ENCODE measurements at places on chromosomes 13 and 19.

GRCh38 chr19:52221831-52222375 lies 32.1 kb downstream of the PPP2R1A start:
- DNase-seq, result no peak

GRCh38 chr13:106753251-106753650 lies 185.3 kb upstream of the ARGLU1 start:
- no peak for DNase-seq

GRCh38 chr13:46385946-46386345 lies 1.1 kb downstream of the RUBCNL start:
- no peak for DNase-seq

DNA sequence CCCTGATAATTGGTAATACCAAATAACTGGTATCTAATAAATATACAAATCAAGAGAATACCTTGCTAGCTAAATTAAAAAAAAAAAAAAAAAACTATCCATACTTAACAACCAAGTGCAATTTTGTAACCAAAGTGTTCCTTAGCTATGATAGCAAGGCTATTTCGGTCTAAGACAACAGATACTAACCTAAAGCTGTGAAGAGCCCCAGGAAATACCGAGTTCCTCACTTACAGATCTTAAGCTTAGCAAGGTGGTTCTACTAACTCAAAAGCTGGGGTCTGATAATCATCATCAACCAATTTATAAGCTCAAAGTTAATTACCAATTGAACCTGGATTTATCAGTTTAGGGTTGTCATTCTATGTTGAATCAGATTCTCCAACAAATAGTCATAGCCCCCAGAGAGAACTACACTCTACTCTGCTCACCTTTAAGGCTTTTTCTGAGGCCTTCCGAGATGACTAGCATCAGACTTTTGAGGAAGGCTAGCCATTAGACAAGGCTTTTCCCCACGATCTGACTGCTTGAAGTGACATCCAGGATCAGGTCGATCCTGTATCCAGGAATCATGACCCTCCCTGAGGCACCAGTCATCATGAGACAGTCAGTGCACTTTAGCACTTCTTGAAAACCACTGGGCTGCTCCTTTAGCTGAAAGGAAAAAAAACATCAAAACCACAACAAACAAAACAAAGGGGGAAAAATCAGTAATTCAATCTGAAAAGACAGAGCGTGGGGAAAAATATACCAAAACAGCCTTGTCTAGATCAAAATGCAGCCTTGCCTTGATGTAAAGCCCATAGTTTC lies 31.9 kb downstream of the INTS6 start:
- DNase-seq, result no peak

DNA sequence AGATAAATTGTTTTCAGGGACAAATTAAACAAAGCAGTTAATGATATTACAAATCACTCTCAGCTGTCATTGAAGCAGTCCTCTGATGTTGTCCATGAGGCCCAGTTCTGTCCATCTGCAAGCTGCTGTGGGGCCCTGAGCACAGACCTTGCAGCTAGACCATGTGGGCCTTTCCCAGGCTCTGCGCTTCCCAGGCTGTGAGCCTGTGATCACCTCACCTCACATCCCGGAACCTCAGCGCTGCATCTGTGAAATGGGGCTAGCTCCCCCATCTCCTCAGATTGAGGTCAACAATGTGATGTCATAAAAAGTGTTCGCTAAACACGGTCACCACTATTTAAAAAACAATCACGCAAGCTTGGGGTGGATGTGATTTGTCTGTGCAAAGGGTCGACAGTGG lies 51.9 kb upstream of the UQCRFS1 start:
- DNase-seq, result no peak

Data from effector CD8-positive, alpha-beta T cell (primary cell).